ENCODE measurements at places on chromosomes 6 and 20.

DNA sequence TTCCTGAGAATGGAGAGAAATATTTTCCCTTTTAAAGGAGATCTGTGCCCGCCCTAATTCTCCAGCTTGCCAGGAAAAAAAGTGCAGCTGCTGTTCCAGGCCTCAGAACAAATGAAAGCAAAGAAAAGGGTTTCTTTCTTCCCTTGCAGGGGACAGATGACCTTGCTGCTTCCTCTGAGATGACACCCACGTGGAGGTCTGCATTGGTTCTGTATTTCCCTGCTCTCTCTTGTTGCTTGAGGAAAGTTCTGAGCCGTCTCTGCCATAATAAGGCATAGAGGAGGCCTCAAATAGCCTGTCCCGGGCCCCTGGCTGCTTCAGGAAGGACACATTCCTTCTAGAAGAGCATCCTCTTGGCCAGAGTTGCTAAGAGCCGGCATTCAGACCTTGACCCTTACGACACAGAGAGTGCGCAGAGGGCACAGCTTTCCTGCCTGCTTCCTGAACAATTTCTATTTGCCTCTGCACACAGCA, 501.8 kb upstream of the SULF2 start:
- DNase-seq, result no peak

DNA sequence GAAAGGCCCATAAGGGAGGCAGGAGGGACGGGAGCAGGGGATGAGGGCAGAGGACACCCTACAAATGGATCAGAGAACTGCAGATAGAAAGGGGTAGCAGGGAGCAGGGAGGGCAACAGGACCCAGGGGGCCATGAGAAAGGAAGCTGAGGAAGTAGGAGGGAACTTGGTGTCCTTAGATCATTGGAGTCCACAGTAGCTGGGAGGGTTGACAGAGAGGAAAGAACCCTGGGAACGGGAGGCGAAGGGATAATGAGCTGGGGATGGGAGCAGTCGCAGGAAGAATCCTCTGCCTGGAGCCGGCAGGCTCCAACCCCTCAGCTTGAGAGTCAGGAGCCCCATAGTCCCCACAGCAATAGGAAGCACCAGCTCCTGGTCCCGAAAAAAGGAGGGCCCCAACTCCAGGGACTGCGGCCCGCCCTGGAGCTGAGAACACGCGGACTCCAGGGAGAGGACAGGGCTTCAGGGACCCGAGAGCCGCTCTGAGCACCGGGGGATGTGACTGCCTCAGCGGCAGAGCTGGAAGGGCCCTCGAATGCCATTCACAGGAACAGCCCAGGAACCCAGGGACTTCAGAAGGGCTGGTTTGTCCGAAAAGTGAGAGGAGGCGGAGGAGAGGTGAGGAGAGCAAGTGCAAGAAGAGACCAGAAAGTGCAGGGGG, 32.7 kb downstream of the HLA-A start:
- DNase-seq, result no peak

DNA sequence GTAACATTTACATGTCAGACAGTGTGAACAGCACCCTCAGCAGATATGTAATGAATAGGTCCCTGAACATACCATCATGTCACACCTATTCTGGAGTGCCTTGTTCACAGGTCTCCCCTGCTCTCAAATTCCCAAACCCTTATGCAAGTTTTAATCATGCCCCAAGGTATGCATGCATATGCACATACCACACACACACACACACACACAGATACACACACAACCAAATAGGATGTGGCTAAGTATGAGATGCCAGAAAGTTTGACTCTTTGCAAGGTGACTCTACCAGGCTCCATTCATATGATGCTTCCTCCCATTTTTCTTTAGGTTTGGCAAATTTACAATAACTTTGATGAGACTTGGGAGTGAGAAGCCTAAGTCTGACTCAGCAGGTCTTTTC, 243.8 kb upstream of the IRAK1BP1 start:
- no peak for DNase-seq

DNA sequence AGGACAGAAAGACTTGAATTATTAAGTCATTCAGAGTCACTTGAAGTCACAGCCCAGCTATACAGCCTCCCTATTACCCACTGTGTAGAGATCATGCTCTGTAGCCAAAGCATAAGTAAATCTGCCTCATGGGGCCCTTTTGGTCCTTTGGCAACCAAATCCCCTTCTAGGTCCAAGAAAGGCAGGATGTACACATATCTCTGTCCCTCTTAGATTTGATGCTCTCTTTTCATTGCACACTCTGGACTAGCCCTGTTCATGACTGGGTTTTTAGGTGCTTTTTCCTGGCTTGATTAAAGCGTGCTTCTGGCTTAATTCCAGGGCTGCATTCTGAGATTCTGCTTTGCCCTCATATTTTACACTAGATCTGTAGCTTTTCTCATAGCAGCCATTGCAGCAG, 296.8 kb downstream of the TENT5A start:
- DNase-seq, result no peak

DNA sequence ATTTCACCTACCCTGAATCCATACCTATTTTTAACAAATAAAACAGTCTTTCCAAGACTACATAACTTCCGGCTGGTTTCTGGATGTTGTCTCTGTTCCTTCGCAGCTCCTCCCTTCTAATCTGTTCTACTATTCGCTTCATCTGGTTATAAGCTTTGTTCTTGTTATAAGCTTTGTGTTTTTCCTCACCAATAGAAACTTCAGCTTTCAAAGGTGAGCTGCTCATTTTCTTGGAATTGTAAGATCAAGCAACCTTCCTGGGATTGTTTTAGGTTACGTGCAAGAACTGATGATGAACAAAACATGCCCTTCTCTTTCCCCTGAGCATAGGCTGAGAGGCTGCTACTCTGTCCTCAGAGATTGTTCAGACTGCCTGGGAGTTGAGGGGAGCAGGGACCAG, 2.1 kb downstream of the GFOD1 start:
- no peak for DNase-seq

- no peak for DNase-seq
These were observed 768.7 kb upstream of the NRSN1 start for GRCh38 chr6:23357185-23357766.

DNA sequence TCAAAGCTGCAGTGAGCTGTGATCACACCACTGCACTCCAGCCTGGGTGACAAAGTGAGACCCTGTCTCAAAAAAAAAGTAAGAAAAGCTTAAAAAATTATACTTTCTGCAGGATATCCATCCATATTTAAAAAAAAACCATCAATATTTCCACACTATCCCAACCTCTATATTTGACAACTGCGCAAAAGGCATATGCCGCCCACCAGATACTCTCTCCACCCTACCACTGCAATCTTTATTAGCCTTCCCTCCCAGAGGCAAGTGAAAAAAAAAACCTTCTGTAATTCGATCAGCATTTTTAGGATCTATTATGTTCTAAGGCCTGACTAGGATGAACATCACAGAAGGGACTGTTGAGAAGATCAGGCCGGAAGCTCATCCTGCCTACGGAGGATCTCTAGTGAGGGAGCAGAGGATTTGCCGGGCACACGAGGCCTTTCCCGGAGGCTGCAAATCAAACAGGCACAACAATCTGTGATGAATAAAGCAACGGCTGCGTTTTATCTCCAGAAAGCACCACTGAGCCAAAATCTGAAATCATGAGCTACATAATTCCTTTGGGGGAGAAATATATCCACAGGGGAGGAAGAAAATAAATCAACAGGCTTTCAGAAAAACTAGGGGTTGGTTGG, 65.9 kb downstream of the GFOD1 start:
- no peak for DNase-seq

Data from stimulated activated CD8-positive, alpha-beta memory T cell treated with anti-CD3 and anti-CD28 coated beads, Interleukin-7, amount 100 ng/mL, for 48 hours (primary cell).